NCI-H1048 (cell line): ENCODE measurements at places on chromosomes 16 and 17.

DNA sequence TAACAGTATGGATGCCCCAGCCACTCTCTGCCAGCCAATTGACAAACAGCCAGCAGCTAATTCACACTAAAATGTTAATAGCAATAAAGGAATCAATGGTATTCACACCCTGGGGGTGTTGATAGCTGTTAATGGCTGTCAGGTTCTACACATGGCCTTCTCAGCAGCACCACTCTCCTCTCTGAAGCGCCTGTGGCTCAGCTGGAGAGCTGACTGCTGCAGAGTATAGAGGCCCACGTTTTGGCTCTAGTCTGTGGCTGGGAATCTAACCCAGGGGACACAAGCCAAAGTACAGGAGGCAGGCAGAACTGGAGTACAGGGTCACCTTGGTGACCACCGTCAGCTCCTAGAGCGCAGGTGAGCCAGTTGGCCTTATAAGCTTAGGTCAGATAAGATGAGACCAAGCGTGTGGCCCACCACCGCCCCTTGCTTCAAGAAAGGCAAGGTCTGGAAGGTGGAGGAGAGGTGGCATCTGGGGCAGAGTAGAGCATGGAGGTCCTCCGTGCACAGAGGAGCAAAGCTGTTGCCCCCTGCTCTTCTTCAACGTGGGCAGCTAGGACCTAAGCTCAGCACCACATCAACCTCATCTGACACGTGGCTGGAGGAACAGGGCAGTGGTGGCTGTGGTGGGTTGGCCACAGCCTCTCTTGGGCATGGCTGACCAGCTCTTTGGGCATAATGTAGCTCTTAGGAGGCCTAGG lies 25.4 kb downstream of the CCR7 start:
- no peak for DNase-seq

- DNase-seq: no peak
Measured at GRCh38 chr16:75342308-75342811, 90.9 kb upstream of the BCAR1 start.

GRCh38 chr16:57349212-57350031 lies 9.2 kb upstream of the CCL22 start:
- DNase-seq: no peak

DNA sequence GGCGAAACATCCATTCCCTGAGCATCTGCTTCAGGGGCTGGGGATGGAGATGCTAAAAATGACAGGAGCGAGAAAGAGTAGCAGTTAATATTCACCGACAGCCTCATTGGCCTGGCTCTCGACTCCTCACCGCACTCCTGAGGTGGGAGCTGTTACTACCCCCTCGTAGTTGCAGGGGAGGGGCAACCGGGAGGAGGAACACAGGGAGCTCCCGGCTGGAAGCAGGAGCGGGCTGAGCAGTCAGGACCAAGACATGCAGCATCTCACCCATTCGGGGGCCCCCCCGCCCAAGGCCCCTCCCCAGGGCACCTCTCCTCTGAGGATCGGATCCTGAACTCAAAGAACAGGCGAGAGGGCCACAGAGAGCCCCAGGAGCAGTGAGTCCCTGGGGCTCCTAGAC lies 4.5 kb upstream of the ACSF3 start:
- DNase-seq: no peak
